ENCODE measurements at places on chromosomes 16 and 17.

- DNase-seq: peak; percentile 47
Measured at GRCh38 chr16:85428168-85428898, 184.8 kb upstream of the GSE1 start.

GRCh38 chr17:7440834-7441195, 1.5 kb downstream of the FGF11 start:
- peak; percentile 33 for DNase-seq

DNA sequence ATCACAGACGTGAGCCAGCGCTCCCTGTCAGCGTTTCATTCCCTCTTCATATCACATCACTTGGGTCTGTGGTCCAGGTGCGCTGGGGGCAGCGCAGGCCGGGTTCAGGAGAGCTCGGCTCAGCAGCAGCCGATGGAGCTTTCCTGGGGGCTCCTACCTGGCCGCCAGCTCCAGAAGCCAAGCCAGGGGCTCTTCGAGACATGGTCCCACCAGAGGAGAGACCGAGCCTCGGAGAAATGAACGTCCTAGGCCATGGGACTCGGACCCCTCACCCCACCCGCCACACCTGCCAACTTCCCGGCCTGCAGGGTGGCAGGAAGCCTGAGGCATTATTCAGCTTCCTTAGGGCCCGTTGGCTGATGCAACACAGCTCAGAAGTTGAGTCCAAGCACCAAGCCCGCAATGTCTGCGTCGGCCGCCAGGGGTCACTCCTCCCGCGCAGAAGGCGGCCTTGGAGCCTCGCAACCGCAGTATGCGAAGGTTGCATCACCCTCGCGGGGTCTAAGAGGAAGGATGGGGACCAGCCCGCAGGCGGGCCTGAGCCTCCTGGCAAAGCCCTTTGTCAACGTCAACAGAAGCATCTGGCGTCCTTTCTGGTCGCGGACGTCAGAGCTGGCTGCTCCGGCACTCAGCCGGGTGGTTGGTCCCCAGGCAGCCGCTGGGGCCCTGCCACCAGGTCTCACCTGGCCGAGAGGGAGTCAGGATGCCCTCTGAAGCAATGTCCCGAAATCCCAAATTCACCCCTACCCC, 13.2 kb upstream of the KLHDC4 start:
- peak; percentile 92 for DNase-seq

GRCh38 chr16:82639263-82639662, 12.5 kb downstream of the CDH13 start:
- DNase-seq: peak; percentile 60

DNA sequence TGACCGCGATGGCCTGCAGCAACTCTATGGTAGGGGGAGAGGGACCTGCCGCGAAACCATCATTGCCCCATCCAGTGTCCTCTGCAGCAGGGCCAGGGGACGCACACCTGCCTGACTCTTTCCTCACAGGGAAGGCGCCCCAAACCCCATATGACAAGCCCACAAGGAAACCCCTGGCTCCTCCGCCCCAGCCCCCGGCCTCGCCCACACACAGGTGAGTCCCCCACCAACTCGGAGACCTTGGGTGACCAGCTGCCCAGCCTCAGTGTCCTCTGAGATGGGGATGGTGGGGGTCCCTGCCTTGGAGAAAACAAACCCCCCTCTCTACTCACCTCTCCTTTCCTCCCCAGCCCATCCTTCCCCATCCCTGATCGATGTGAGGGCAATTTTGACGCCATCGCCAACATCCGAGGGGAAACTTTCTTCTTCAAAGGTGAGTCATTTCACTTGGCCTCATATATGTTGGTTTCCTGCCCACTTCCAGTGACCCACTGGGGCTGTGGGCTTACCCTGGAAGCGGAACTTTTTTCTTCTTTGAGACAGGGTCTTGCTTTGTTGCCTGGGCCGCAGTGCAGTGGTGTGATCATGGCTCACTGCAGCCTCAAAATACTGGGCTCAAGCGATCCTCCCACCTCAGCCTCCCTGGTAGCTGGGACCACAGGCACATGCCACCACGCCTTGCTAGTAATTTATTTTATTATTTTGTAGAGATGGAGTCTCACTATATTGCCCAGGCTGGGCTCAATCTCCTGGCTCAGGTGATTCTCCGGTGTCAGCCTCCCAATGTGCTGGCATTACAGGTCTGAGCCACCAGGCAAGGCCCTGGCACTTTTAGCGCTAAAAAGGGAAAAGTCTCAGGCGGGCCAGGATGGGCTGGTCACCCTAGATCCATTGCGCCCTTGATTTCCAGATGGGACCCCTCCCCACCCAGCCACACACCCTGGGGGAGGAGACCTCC, 8.0 kb upstream of the IL32 start:
- DNase-seq: no peak

Measured in epithelial cell of esophagus (primary cell).